ENCODE measurements at places on chromosomes 4 and X.

GRCh38 chrX:20372533-20372932 is 105.8 kb upstream of the RPS6KA3 start:
- no peak for DNase-seq

GRCh38 chr4:32417113-32417704 is 1697.0 kb downstream of the PCDH7 start:
- DNase-seq, result no peak

DNA sequence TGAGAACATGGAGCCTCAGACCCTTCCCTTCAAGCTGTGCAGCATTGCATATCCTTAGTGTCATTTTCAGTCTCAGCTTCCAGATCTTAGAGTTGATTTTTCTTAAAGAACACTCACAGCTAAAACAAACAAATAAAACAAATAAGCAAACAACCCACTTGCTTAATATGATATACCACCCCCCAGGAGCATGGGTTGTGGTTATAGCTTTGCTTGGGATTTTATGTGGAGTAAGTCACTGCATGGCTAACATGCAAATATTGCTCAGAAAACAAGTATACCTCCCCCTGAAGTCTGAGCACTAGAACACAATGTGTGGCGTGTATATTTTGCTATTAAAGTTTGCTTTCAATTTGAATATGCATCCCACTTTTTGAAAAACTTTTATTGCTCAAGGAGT is 78.6 kb downstream of the MGST2 start:
- DNase-seq, result no peak

- DNase-seq, result no peak
Measured at GRCh38 chrX:69285401-69285877, 120.2 kb upstream of the PJA1 start.

DNA sequence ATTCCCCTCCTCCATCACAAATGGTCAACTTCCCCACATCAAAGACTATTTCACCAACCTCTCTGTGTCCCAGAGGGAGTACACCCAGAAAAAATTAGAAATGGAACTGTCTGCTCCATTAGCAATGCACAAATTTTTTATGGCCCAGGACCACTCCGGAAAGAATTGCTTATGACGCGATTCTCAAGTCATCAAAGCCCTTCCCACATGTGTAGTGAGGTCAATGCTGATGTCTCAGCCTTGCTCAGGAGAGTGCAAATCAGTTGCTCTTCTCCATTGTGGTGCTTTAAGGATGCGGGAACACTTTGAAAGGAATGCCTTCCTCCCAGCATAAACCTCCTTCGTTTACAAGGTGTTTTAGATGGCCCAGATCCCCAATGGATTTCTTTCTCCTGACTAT is 518.3 kb downstream of the PPARGC1A start:
- DNase-seq, result no peak

DNA sequence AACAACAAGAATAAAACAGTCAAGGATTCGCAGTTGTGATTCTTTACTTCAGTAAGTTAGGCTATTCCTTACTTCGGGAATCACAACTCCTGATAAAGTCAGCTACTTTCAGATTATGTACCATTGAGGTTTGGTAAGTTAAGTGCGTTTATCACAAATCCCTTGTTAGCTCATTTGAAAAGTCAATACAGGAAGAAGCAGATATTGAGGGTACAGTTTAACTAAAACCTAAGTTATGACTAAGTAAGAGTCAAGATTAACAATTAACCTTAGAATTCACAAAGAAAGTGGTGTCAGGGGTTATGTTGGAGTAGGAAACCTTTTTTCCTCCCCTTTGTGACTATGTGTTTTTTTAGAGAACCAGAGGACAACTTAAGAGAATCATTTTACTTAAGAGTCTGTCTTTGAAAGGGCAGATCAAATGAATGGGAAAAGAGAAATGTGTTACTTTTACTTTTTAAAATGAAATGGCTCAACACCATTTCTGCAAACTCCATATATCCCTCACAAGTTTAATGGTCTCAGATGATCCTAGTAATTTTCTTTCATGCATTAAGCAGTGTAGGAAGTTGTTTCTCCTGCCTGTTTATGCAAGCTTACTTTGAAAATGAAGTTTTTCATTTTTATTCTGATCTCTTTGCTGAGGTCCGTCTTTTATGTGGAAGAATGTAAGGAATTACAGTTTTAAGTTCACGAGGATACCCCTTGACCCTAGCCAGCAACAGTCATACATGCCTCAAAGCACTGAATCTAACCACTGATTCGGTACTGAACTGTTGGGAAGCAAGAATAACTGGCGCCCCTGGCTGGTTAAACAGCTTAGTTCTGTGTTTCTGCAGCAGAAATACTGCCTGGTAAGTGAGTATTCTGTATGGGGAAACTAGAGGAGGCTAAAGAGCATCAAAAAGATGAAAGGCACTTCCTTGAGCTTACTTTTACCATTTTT is 211.7 kb downstream of the SLC4A4 start:
- DNase-seq, result no peak

GRCh38 chr4:114694770-114695169 is 96.2 kb downstream of the UGT8 start:
- DNase-seq, result no peak

DNA sequence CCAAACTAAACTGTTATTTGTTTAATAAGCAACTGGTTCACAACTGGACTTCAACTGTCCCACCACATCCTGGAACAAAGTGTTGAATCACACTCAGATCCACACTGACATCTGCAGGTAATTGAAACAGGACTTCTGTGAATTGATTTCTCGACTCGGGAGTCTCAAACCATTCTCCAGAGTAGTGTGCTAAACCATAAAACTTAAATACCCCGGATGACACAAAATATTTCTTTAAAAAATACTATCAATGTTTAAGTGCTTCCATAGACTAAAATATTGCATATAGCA is 95.4 kb upstream of the PLAC1 start:
- no peak for DNase-seq

DNA sequence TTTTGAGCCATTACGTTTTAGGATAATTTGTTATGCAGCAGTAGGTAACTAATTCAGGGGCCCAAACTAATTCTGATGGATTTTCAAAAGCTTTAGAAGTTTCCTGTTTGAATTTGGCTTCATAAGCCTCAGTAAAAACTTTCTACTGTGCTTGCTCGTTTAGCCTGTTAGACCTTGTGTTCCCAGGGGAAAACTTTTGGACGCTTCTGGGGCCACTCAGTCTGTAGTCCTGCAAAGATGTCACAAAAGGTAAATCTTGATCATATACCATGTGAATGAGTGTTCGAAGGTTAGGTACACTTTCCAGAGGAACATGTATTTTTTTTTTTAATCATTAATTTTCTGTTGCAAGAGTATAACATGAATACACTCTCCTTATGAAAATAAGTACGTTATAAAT is 70.7 kb downstream of the SUPT20HL2 start:
- no peak for DNase-seq

- DNase-seq, result no peak
Measured at GRCh38 chrX:123339221-123339905, 155.3 kb downstream of the GRIA3 start.

DNA sequence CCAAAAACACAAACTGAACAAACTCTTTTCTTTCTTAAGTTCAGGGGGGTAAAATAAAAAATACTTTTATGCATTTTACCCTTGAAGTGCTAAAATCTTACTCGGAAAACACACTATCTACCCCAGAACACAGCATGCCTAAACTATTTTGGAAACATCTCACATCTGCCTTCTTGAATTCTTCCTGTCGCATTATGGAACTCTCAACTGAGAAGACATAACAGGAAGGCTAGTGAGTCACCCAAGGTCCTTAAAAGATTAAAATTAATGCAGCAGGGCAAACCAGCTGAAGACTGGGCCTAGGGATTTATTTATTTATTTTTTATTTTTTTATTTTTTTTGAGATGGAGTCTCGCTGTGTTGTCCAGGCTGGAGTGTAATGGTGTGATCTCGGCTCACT is 208.2 kb downstream of the APBB2 start:
- DNase-seq, result no peak

GRCh38 chr4:111502626-111503025 is 642.6 kb upstream of the FAM241A start:
- DNase-seq, result no peak

- DNase-seq, result no peak
Measured at GRCh38 chrX:42219231-42219630, 295.9 kb upstream of the CASK start.

- DNase-seq, result no peak
Measured at GRCh38 chr4:63528256-63528991, 880.8 kb downstream of the TECRL start.

DNA sequence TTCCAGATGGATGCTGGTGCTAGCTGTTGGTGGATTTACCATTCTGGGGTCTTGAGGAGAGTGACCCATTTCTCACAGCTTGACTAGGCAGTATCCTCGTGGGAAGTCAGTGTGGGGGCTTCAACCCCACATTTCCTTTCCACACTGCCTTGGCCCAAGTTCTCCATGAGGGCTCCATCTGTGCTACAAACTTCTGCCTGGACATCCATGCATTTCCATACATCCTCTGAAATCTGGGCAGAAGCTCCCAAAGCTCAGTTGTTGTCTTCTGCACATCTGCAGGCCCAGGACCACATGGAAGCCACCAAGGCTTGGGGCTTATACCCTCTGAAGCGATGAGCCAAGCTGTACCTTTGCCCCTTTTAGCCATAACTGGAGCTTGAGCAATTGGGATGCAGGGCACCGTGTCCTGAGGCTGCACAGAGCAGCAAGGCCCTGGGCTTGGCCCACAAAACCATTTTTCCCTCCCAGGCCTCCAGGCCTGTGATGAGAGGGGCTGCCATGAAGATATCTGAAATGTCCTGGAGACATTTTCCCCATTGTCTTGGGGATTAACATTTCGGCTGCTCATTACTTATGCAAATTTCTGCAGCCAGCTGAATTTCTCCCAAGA is 248.7 kb upstream of the ANKRD50 start:
- no peak for DNase-seq

GRCh38 chr4:53307819-53308780 is 57.8 kb downstream of the SCFD2 start:
- DNase-seq, result no peak

GRCh38 chr4:101177154-101177553 is 170.2 kb downstream of the PPP3CA start:
- no peak for DNase-seq

DNA sequence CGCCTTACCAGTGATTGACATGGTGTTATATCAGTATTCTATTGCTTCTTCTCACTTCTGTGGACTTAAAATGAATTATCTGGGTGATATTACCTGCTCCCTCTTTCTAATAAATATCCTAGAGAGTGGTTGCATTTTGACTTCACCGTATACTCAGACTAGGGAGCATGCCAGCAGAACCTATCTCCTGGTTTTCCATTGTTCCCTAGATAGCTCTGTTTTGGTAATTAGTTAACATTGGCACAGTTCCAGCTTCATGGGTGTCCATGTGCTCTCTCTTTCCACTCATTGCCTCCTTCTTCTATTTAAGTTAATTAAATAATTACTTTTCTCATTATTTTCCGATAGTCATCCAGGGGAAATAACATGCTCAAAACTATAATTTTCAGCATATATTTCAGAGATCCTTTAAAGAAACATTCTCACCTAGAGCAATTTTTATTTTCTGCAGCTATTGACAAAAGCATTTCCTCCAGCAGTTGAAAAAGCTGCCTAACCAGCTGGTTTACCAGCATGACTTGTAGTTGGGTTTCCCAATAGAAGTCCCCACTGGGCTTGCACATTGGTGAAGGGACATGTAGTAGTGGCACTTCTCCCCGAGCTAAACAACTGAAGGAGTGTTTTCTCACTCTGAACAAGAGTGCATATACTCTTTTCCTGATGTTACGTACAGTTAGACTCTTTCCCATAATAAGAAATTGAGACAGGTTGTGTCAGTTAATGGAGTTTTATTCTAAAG is 27.9 kb upstream of the PAPSS1 start:
- DNase-seq, result no peak

- no peak for DNase-seq
Measured at GRCh38 chr4:145818011-145818410, 120.6 kb downstream of the ZNF827 start.

DNA sequence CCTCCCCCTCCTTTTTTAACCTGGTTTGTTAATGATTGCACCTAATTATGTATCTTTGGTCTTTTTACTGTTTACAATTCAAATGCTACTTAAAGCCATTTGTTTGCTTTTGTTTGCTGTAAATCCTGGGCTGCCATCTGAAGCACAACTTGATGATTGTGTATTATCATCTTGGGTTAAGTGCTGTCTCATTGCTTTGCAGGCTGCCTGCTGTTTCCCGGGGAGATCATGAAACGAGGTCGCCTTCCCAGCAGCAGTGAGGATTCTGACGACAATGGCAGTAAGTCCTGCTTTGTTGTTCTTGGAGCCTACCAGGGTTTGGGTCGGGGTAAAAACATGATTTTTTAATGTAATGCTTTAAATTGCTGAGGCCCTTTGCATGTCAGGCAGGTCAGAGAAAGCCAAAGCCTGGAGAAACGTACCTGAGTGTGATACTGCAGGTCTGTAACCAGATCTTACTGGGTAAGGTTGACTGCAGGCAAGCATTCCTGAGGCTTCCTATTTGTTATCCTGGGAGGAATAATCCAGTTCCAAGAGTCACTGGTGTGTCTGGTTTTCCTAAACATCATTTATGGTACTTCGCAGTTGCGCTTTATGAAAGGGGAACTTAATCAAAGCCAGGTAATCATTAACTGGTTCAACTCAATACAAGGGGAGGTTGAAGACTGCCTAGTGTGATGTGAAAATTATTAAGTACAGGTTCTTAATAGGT is 22.2 kb downstream of the JADE1 start:
- DNase-seq, result no peak

- DNase-seq, result no peak
Measured at GRCh38 chrX:121000589-121000988, 15.0 kb upstream of the CT47A1 start.

- DNase-seq, result no peak
Measured at GRCh38 chr4:53644607-53645006, 53.3 kb upstream of the LNX1 start.

DNA sequence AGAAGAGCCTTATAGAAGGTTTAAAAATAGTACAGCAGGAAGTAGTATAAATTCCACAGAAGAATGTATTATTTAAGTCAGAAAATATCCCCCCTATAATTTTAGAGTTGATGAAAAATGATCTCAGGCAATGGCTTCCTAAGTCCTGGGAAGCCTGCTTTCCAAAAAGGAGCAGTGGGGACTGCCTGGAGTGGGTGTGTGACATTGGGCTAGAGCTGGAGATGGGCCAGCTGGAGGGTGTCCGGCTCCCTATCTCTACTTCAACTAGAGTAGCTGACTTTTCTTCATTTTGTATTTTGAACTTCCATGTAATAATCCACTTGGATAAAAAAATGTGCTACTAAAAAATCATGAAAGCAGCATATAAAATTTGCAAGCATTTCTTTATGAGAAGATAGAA is 253.9 kb downstream of the ANK2 start:
- no peak for DNase-seq

- DNase-seq, result no peak
Measured at GRCh38 chr4:84837751-84838150, 128.7 kb downstream of the WDFY3 start.

DNA sequence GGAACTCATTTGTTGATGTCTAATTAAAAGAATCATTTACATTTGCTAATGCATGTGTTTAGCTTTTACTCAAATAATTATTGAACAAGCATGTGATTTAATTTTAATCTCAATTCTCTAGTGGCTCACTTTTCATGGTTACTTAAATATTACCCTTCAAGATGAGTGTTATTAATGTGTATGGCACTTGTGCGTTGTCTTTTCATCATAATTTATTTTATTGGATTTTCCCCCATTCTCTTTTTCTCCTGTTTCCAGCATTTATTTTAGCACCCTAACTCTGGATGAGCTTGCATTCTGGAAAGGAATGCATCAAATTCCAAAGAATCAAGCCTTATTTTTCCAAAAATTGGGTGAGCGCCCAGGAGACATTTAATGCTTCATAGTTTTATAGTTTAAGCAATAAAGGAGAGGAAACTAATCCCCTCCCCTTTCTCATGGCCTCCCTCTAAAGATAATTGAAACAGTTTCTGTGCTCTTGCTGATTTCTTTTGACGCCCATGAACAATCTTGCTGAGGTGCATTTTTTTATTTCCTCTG is 191.1 kb upstream of the FAT4 start:
- DNase-seq, result no peak

Data from T-helper 1 cell (primary cell).